ENCODE measurements at places on chromosomes 2 and 18. TPM values are rescaled to one million over a fixed set of nuclear protein-coding genes. Genes with fewer than 3 reads are reported as not detected.
A peak's percentile ranks its signal among the peaks of the same experiment; 100 is the strongest.

Gene CDH2
- 0.79 TPM for total RNA-seq

Gene DES
- not detected for total RNA-seq

Gene CXCR1
- total RNA-seq: not detected

Gene RGPD4
- total RNA-seq: not detected

- DNase-seq: no peak
Observed at GRCh38 chr2:138255670-138256069, 245.9 kb upstream of the SPOPL start.

GRCh38 chr18:58186258-58186948 is 142.4 kb downstream of the NEDD4L start:
- peak; percentile 95 for DNase-seq

- no peak for DNase-seq
Observed at GRCh38 chr2:203880557-203881125, 13.1 kb downstream of the CTLA4 start.

DNA sequence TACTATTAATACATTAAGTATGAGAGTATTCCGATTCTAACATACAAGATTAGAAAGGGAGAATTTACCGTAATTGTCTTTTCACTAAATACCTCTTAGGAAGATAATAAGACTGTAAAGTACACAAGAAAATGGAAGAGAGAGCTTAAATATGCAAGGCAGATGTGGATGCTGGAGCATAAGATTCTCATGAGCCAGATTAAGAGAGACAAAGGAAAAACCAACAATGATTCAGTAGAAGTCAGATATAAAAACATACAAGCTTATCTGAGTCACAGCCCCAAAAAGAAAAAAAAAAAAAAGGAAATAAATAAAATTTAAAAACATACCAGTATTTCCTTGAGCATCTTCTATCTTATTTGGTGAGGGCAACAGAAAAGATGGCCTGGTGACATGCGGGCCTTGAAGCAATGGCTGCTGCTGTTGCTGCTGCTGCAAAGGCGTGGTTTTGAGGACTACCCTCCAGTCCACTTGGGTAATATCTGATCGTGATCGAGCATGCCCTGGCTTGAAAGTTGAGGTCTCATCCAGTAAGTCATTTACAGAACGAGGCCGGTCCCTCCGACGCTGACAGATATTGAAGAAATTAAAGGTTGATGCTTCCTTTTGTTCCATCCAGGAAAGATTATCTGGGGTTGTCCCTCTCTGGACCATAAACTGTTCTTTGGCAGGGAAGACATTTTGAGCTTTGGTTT is 24.5 kb downstream of the PLEKHM3 start:
- DNase-seq: peak; percentile 85

GRCh38 chr2:60759654-60760053 is 3.6 kb downstream of the PAPOLG start:
- DNase-seq: no peak

- DNase-seq: peak; percentile 100
Observed at GRCh38 chr18:3652380-3653262, 202.6 kb downstream of the TGIF1 start.

Data from bronchial epithelial cell (primary cell).